ENCODE measurements at places on chromosomes 3 and 15. TPM values are rescaled to one million over a fixed set of nuclear protein-coding genes. Genes with fewer than 3 reads are reported as not detected.

ZDHHC23 gene
- polyA plus RNA-seq = 6.2 TPM

DNA sequence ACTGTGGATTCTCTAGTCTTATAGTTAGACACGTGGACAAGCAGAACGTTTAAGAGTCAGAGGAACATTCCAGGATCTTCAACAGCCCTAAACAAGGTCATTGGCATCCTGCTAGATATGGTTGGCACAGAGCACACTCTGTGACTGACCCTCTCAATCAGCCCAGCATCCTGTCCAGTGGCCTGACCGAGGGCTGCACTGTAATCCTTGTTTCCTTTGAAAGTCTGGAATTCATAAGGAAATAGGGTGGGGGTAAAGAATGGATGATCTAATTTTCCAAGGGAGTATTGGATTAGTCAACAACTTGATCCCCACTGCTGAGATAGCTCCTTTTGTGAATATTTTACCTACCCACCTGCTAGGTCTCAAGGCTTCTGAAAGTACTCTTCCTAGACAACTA lies 94.5 kb upstream of the DLG1 start:
- no peak for DNase-seq

GRCh38 chr15:98760112-98760826 lies 111.9 kb downstream of the IGF1R start:
- DNase-seq = no peak

GRCh38 chr15:64017082-64017588 lies 29.1 kb downstream of the DAPK2 start:
- no peak for DNase-seq

- DNase-seq = no peak
Measured at GRCh38 chr3:141346418-141346817, 21.9 kb upstream of the ZBTB38 start.

- DNase-seq = no peak
Measured at GRCh38 chr15:85477730-85478129, 97.3 kb downstream of the AKAP13 start.

DNA sequence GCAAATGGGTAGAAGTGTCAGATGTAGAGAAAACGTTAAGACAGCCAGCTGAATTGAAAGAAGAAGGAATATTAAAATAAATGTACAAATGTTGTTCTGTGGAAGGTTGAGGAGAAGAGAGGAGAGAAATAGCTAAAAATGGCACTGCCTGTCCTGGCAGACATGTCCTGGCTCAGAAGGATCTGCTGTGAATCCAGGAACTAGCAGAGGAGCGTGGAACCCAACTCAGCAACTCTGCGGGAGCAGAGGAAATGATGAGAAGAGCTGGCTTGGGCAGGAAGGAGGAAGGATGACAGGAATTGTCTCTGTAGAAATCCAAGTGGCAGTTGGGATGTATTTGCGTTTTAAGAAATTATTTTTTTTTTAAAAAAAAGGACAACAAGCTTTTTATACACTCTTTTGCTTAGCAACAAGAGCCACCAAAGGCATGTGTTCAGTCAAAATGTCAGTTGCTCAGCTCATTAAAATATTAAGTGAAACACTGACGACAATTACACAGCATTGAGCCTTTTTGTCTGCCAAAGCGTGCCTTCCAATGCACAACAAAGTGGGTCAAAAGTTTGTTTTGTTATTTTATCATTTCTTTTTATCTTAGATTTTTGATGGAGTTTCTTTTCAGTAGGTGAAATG lies 16.1 kb downstream of the NANOGP8 start:
- DNase-seq = no peak

GOLGA6A gene
- polyA plus RNA-seq = 0.21 TPM

DNA sequence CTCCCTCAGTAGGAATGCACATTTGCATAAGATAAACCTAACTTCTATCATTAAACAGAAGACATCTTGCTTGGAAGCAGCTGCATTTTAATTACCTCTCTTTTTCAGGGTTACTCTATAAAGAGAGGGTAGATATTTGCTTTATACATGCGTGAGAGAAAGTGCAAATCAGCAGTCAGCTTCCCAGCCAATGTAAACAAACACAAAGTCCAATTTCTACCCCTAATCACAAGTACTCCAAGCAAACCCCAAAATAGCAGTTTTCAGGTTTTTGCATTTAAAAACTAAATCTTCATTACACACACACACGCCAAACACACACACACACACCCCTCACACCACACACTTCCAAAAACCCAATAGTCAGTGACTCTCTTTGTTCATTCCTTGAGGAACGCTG lies 303.9 kb upstream of the ALCAM start:
- DNase-seq = no peak

GRCh38 chr15:78224023-78224411 lies 10.3 kb downstream of the ACSBG1 start:
- DNase-seq = no peak

LYSMD2 gene
- polyA plus RNA-seq = 23.5 TPM

DNA sequence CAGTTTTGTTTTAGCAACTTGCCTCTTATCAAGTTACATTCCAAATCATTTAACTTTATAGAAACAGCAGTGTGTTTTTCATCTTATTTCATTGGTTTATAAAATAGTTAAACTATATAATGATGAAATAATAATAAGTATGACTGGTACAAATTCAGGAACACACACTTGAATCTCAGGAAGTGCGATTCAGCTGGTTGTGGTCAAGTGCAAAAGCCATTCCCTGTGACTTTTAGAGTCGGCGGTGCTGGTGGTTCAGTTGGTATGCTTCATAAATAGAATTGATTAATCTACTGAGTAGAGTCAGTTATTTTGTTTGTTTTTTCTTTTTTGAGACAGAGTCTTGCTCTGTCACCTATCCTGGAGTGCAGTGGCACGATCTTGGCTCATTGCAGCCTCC lies 22.7 kb downstream of the SACM1L start:
- no peak for DNase-seq

GRCh38 chr15:101172501-101173071 lies 79.3 kb downstream of the CHSY1 start:
- DNase-seq = no peak

ADAM10 gene
- 67.2 TPM for polyA plus RNA-seq

IMPG2 gene
- 0.81 TPM for polyA plus RNA-seq

ITPKA gene
- polyA plus RNA-seq = 2.0 TPM

DNA sequence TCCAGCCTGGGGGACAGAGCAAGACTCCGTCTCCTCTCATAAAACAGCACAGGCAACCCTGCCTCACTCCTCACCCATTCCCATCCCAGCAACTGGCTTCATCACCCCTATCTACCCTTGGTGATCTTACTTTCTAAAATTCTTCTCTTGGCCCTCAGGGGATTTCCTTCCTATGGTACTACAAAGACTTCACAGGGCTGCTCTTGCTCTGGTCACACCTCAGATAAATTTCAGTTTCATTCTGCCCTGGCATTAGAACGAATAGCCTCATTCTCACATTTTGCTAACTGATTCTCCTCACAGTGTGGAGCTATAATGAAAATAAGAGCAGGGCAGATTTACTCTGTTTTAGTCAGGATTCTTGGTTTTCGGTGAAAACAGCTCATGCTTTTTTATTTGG lies 22.1 kb upstream of the CRBN start:
- no peak for DNase-seq

- DNase-seq = no peak
Measured at GRCh38 chr15:36632226-36632625, 52.8 kb downstream of the CDIN1 start.

CHRNB4 gene
- polyA plus RNA-seq = 2.9 TPM

DNA sequence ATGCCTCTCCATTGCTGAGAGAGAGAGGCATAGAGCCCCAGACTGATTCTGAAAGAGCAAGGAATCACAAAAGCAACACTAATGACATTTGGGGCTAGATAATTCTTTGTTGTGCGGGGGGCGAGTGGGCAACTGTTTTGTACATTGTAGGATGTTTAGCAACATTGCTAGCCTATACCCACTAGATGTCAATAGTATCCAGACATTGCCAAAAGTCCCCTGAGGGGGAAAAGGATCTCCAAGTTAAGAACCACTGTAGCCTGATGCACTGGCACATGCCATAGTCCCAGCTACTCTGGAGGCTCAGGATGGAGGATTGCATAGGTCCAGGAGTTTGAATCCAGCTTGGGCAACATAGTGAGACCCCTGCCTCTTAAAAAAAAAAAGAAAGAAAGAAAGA lies 22.8 kb upstream of the GOLM2 start:
- no peak for DNase-seq

- DNase-seq = no peak
Measured at GRCh38 chr3:187183210-187183862, 13.9 kb upstream of the RTP1 start.

GRCh38 chr3:105322570-105323273 lies 44.0 kb upstream of the ALCAM start:
- DNase-seq = no peak
